PC-9 (cell line): ENCODE measurements at places on chromosomes 13 and 19. TPM values are rescaled to one million over a fixed set of nuclear protein-coding genes. Genes with fewer than 3 reads are reported as not detected.

- no peak for DNase-seq
Measured at GRCh38 chr13:73913751-73914518, 220.3 kb downstream of the KLF12 start.

The BCL2L12 gene
- 80.3 and 84.8 TPM in 2 replicates for total RNA-seq

- no peak for DNase-seq
Measured at GRCh38 chr13:21703846-21704245, 33.0 kb downstream of the FGF9 start.

DNA sequence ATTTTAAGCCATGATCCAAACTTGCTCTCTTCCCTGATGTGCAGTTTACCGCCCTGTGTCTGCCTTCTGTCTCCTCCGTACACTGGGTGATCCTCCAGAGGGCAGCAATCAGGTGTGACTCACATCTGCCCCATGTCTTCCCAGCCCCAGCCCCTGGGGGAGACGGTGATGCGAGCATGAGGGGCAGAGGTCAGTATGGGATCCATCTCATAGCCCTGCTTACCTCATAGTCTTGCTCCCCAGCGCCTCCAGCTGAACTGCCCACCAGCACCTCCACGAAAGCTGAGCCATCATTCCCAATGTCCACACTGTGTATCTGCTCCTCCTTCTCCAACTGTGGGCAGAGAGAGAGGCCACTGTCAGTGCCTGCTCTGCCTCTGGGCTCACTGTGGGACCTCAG is 14.6 kb downstream of the XRCC1 start:
- no peak for DNase-seq

The GPC6 gene
- not detected in 2 replicates for total RNA-seq

- DNase-seq, result no peak
Measured at GRCh38 chr19:53517114-53517741, 20.7 kb upstream of the ZNF331 start.

DNA sequence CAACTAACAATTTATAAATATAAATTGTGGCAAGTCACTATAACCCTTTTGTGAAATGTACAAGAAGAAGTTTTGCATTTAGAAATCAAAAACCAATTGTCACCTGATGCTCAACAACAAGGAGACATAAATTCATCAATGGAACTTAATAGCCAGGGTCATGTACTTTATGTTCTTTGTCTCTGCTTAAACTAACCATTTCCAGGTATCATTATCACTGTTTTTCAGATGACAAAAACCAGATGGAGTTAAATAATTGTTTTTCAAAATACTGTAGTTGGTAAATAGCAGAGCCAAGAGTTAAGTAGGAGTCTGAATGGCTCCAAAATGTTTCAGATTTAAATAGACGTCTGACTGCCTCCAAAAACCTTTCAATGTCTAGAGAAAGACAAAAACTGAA is 72.3 kb upstream of the MAB21L1 start:
- DNase-seq, result no peak

DNA sequence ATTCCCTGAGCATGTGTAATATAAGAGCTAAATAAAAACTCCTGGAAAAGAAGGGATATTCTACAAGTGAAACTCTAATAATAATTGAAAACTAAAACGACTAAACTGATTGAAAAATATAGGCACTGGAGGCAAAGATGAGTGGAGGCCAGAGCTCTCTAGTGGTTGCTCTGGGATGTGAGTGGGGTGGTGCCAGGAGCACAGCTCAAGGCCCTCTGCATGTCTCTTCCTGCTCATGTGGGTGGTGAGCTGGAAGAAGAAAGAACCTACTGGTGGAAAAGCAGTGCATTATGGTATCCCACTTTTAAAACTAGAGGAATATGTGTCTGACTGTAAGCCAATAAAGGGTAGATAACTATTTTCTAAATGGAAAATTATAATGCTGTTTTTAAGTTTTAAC is 15.8 kb upstream of the ARHGEF7 start:
- DNase-seq, result no peak

- no peak for DNase-seq
Measured at GRCh38 chr19:16851031-16851712, 22.0 kb downstream of the SIN3B start.

The CRX gene
- not detected in 2 replicates for total RNA-seq

- no peak for DNase-seq
Measured at GRCh38 chr19:45475537-45476291, 7.9 kb downstream of the FOSB start.

DNA sequence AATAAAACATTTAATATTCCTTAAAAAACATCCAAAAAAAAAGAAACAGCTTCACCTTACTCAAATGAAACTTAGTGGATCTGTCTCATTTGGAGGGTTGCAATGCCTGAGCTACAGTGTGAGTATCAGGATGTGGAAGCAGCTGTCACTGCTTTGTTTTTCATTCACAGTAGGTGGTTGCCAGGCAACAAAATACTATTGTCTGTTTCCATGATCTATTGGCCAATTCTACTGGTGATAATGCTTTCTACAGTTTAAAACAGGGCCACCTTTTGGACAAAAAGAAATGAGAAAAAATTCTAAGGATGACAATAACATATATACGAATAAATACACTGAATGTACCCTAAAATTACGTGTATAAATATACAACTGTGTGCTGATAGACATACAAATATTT is 3.0 kb downstream of the ENOX1 start:
- DNase-seq, result peak; percentile 61

GRCh38 chr19:38661996-38662395 is 14.5 kb downstream of the ACTN4 start:
- DNase-seq, result peak; percentile 69
